Lung (tissue), 17 donors: ENCODE measurements at places on chromosomes 16 and 17.

- DNase-seq: no peak
Measured at GRCh38 chr16:2484898-2485508, 10.1 kb downstream of the TBC1D24 start.

DNA sequence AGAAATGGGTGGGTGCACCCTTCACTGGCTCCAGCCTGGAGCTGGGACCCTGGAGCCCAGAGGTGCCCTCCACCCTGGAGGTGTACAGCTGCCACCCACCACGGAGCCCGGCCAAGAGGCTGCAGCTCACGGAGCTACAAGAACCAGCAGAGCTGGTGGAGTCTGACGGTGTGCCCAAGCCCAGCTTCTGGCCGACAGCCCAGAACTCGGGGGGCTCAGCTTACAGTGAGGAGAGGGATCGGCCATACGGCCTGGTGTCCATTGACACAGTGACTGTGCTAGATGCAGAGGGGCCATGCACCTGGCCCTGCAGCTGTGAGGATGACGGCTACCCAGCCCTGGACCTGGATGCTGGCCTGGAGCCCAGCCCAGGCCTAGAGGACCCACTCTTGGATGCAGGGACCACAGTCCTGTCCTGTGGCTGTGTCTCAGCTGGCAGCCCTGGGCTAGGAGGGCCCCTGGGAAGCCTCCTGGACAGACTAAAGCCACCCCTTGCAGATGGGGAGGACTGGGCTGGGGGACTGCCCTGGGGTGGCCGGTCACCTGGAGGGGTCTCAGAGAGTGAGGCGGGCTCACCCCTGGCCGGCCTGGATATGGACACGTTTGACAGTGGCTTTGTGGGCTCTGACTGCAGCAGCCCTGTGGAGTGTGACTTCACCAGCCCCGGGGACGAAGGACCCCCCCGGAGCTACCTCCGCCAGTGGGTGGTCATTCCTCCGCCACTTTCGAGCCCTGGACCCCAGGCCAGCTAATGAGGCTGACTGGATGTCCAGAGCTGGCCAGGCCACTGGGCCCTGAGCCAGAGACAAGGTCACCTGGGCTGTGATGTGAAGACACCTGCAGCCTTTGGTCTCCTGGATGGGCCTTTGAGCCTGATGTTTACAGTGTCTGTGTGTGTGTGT is 46.8 kb downstream of the IL21R start:
- no peak for DNase-seq

- DNase-seq: no peak
Measured at GRCh38 chr17:50690887-50691549, 16.7 kb downstream of the ANKRD40 start.

DNA sequence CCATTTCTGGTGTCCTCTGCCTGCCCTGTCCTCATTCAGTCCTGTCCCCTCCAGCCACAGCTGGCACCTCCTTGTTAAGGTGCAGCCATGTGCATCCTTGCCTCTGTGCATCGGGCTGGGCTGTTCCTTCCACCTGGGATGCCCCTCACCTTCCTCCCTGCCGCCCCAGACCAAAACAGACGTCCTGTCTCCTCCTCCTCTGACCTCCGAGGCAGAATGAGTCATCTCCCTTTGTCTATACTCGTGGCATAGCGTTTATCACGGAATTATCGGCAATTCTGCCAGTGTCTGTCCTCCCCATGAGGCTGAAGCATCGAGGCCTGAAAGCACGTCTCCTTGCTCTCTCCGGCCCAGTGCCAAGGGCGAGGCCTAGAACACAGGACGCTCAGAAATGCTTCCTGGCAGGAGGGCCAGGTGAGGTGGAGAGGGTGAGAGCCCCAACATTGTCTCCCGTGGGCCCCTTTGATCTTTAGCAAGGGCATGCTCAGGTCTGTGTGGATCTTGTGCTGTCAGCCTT is 4.6 kb downstream of the RAI1 start:
- peak; percentile 51 for DNase-seq

DNA sequence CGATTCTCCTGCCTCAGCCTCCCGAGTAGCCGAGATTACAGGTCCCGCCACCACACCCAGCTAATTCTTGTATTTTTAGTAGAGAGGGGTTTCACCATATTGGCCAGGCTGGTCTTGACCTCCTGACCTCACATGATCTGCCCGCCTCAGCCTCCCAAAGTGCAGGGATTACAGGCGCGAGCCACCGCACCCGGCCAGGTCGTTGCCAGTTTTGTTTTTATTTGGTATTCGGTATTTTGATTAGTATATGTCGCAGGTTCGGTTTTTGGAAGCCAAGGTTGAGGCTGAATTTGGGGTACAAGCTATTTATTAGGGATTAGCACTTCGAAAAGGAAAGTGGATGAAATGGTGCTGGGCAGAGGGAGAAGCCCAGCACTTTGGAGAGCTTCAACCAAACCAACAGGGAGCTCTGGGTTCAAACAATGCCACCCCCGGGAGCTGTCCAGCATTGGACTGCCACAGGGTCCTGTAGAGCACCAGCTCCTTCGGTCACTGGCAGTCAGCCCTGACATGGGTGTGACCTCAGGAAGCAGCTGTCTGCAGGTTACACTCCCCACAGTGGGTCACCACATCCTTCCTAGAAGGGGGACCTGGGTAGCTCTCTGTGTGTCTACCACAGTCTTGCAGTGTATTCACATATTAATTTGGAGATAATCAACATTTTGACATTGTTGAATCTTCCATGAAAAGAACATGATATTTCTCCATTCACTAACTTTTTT is 1.5 kb upstream of the CLEC10A start:
- no peak for DNase-seq

GRCh38 chr16:84795329-84796053 is 24.3 kb upstream of the CRISPLD2 start:
- DNase-seq: peak; percentile 86

GRCh38 chr16:17306745-17307144 is 164.0 kb downstream of the XYLT1 start:
- DNase-seq: no peak

DNA sequence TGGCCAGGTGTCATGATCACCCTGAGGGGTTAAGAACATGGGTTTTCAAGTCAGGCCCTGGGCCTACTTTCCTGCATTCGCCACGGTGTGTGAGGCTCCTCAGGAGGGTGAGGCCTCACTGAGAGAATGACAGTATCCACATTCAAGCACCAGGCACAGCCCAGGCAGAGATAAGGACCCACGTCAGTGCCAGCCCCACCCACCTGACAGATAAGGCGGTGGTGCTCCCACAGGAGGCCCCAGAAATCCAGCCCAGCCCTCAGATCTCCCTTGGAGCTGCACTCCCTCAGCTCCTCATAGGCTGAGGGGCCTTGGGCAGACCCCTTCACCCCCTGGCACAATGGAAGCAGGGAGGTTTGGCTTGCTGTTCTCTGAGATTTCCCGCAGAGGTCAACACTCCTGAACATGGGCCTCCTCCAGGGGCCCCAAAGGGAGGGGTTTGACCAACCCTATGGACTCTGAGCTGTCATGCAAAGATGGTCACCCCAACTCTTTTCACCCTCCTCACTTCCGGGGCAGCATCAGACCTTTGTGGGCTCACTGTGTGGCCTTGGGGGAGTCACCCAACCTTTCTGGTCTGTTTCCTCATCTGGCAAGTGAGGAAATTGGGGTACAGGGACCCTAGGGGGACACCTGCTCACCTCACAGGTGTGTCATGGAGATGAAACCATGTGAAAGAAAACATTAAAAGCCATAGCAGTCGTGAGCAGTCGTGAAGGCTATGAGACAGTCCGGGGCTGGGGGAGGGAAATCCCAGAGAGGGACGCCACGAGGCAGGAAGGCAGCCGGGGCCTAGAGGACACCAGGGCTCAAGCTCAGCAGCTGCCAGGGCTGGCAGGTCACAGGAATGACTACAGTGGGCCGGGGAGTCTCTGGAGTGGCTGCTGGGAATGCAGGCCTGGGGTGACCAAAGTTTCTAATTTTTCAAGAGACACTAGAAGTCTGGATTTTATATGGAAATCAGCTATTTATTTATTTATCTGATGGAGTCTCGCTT is 15.4 kb downstream of the PLLP start:
- DNase-seq: no peak

DNA sequence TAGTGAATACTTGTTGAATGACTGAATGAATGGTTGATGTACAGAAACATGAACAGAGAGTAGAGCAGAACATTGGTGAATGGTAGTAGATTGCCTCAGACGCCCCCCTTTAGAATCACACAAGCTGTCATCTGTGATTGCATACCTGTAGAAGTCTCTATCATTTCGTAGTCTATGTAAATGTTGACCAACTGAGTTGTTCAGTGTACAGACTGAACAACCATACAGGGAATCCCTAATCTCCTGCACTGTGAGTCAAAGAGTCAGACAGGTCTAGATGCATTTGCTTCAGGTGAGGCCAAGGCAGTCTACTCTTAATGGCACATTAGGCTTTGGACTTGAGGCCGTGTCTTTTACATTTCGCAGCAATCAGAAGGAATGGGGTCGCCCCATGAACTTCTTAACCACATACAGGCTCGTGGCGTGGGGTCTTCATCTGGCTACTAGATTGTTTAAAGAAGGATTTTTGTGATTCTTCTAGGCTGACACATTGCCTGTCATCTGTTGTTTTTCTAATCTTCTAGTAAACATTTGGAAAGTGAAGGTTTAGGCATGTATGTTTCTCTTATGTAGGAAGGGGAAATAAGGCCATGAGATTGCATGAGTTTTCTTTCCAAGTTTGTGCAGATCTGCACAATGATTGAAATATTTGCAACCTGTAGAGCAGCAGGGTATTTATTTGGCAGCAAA is 157.4 kb downstream of the WWOX start:
- DNase-seq: no peak

DNA sequence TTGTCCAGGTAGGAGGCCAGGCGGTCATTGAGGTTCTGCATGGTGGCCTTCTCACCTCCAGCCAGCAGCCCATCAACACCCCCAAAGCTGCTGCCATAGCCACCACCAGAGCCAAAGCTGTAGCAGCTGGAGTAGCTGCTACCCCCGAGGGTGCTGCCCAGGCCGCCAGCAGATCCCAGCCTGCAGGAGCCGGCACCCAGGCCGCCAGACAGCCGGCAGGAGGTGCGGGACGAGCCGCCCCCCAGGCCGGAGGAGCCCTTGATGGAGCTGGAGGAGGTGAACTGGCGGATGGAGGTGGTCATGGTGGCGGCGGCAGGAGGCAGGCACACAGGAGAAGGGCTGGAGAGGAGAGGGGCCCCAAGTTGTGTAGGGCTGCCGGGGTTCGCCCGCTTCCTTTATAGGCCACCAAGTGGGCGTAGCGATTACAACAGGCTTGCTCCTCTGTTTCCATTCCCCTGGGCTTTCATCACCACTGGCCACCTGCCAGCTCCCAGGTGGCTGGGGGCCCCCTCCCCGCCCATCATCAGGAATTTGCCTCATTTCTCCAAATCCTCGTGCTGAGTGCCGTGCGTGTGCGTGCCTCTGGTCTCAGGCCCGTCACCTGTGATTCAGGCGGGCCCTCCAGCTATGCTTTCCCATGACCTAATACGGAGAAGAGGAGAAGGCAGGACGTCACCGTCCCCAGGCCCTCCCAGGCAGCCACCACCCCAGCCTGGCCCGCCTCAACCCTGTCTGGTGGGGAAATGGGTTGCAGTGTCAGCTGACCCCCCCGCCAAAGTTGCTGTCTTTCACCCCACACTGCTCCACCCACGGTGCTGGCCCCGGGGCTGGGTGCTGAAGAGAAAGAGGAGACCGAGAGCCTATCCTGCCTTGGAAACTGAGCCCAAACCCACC is at the start of gene KRT17:
KRT17 (minus strand) TSS at position 368 of the 894 bp plus-strand sequence; CDS start at position 302, 66 bp downstream.
- peak; percentile 79 for DNase-seq
